ENCODE measurements at places on chromosomes 3 and 15. TPM values are rescaled to one million over a fixed set of nuclear protein-coding genes. Genes with fewer than 3 reads are reported as not detected.

DNA sequence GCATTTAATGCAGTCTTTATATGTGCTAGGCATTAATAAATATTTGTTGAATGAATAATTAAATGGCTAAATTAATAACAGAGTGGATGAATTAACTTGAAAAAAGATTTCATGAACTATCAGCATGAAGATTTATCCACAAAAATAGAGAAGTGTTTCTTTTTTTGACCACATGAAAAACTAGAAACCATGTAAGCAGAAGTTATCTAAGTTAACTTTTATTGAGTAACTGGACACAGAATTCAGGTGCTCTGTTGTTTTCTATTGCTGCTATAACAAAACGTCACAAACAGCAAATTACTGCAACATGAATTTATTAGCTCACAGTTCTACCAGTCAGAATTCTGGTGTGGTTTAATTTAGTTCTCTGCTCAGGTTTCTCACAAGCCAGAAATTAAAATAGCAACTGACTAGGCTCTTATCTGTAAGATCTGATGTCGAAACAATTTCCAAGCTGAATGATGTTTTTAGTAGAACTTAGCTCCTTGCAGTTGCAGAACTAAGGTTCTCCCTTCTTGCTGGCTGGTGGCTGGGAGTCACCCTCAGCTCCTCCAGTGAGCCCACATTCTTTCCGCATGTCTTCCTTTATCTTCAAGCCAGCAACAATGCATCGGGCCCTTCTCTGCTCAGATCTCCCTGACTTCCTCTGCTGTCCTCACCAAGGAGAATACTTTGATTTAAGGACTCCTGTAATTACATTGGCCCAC, 810.2 kb upstream of the ALCAM start:
- no peak for DNase-seq
- no peaks in the 10 kb centered on the region for H3K27me3 ChIP-seq
- no peaks in the 10 kb centered on the region for H3K36me3 ChIP-seq
- H3K4me3 ChIP-seq = no peak overlapping the region

DNA sequence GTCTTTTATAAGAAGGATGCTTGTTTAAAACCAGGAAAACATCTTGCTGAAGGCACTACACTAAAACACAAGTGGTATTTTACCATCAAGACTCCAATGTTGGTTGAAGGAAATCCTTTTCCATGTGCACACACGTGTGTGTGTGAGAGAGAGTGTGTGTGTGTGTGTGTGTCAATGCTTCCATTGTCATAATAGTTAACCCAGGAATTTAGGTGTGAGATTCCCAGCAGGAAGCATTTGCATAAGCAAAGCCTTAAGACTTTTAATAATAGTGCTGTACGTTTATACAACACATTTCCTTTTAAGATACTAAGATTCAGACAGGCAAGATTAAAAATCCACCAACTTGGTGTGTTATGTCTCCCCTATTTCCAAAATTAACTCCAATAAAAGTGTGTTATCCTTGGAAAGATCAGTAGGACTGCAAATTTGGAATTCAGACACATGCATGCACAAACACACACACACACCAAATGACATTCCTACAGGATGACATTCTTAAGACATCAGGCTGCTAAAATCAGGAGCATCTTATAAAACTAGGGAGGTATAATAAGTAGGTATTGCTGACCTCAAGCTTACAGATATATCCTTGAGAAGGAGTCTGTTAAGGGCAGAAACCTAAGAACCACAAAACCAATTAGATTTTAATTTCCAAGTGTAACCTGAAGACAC, 18.3 kb downstream of the LMCD1 start:
- peaks cover 2% of the 10 kb centered on the region for H3K4me1 ChIP-seq
- no peaks in the 10 kb centered on the region for H3K36me3 ChIP-seq
- H3K4me3 ChIP-seq = no peak overlapping the region
- H3K27ac ChIP-seq = no peak overlapping the region

The CASR gene
- total RNA-seq = not detected

The WDR53 gene
- total RNA-seq = 16.5 TPM

The CD80 gene
- total RNA-seq = 6.8 TPM

DNA sequence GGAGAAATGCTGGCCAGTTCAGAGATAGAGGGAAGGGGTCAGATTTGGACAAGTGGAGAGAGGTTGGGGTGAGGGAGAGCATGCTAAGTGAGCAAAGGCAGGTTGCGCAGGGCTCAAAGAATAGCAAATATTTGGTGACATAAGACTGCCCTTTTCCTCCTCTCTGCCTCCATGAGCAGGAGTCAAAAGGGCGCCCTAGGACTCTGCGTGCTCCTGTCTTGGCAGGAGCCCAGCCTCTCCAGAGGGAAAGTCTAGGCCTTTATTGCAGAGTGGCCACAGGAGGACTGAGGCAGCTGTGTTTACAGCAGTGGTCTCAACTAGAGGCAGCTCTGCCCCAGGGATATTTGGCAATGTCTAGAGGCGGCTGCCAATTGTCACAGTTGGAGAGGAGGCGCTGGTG, 165.6 kb downstream of the FAM43A start:
- peaks cover 3% of the 10 kb centered on the region for H3K27me3 ChIP-seq
- no peaks in the 10 kb centered on the region for H3K36me3 ChIP-seq
- no peak overlapping the region for H3K27ac ChIP-seq
- no peaks in the 10 kb centered on the region for H3K4me1 ChIP-seq

The BTLA gene
- 35.7 TPM for total RNA-seq

DNA sequence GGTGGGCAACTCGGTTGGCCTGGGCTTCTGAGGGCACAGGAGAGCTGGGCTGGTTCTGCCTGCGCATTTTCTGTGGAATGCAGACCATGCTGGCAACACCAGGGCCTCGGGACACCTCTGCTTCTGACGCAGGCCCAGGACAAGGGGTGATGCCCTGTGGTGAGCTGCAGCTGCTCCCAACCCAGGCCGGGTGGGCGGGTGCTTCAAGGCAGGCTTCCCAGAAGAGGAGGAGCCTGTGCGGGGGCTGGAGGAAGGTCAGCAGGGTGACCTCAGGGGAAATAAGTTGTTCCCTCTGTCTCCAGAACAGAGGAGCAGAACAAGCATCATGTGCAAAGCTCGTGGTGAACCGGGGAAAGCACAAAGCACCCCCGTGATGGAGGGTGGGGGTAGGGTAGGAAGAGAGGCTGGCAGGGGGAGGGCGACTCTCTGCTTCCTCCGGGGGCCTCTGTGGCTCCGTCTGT, 11.0 kb upstream of the PLXNA1 start:
- no peak overlapping the region for H3K4me3 ChIP-seq
- H3K27me3 ChIP-seq = peaks cover 8% of the 10 kb centered on the region
- H3K36me3 ChIP-seq = no peaks in the 10 kb centered on the region

DNA sequence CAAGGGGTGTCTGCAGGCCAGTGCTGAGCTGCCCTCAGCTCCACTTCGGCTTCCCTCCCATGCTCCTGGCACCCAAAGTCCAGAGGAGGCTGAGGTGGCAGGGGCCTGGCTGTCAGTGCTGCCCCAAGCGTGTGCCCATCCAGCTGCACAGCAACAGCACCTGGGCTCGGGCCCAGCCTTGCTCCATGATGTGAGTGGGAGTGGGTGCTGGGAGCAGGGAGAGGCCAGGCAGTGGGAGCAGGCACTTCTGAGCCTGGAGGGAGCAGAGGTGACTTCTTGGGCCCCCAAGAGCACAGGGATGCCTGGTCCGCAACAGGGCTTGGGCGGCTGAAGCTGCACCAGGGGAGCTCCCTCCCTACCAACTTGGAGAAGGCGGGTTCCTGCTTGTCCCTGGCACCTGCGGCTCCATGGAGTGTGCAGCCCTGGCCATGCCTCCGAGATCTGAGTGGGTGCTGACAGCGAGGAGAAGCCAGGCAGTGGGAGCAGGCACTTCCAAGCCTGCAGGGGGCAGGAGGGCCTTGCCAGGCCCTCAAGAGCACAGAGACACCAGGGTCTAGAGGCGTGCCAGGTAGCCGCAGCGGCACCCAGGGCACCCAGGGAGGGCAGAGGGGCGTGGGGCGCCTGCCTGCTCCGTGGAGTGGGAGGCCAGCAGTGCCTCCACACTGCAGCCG, 366.7 kb upstream of the SGO1 start:
- H3K36me3 ChIP-seq = no peaks in the 10 kb centered on the region
- no peak for DNase-seq
- H3K27me3 ChIP-seq = no peaks in the 10 kb centered on the region
- no peaks in the 10 kb centered on the region for H3K4me1 ChIP-seq
- H3K27ac ChIP-seq = no peak overlapping the region
- no peak overlapping the region for H3K4me3 ChIP-seq

The GPR176 gene
- total RNA-seq = 0.53 TPM

DNA sequence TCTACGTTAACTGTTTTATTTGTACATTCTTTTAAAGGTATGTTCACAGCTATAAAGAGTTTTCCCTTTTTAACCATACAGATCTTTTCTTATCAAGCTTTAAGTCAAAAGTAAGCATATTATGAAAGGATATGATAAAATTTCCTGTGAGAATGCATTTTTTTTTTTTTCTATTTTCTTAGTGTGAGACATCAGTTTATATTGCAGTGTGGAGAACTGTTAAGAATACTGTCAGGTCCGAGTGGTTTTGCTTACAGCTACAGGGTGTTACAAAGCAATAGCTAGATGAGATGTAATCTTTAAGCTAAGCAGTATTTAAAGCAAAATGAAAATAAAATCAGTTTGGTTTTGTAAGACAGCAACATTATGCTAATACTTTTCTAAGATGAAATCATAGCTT, 133.2 kb downstream of the SLC25A26 start:
- no peak overlapping the region for H3K4me3 ChIP-seq
- H3K4me1 ChIP-seq = peaks cover 32% of the 10 kb centered on the region
- no peak overlapping the region for H3K27ac ChIP-seq

The ROPN1 gene
- total RNA-seq = not detected

The SUSD5 gene
- total RNA-seq = not detected

- peaks cover 21% of the 10 kb centered on the region for H3K4me1 ChIP-seq
- H3K27ac ChIP-seq = no peak overlapping the region
- no peaks in the 10 kb centered on the region for H3K27me3 ChIP-seq
- no peak for DNase-seq
- no peak overlapping the region for H3K4me3 ChIP-seq
Measured at GRCh38 chr3:195133462-195133861, 137.5 kb downstream of the XXYLT1 start.

- H3K4me1 ChIP-seq = no peaks in the 10 kb centered on the region
- H3K27ac ChIP-seq = no peak overlapping the region
- no peak overlapping the region for H3K4me3 ChIP-seq
- peaks cover 33% of the 10 kb centered on the region for H3K27me3 ChIP-seq
- H3K36me3 ChIP-seq = no peaks in the 10 kb centered on the region
Measured at GRCh38 chr3:193946945-193947344, 189.0 kb upstream of the HES1 start.

DNA sequence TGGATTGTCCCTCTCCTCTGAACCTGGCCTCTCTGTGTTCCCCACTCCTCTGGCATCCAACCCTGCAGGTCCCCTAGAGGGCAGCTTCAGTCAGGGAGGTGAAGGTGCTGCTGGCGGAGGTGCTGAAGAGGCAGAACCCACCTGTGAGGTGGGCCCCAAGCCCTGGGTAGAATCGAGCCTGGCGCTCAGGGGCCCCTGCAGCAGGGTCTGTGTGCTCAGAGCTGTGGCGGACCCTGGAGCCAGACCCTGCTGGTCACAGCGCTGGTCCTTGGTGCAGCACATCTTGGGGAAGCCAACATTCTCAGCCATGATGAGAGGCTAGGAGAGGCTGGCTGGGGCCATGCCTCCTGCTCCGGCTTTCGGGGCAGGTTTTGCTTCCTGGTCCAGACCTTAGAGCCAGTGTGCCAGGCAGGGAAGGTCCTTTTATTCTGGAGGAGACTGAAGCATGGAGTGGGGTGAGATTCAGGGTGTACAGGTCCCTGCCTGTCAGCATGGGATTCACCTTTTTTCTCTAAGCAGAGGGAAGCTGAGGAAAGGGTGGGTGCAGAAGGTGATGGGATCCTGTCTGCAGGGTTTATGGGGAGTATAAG, 54.7 kb upstream of the TAMM41 start:
- no peak overlapping the region for H3K4me3 ChIP-seq
- H3K36me3 ChIP-seq = no peaks in the 10 kb centered on the region
- DNase-seq = no peak
- H3K27ac ChIP-seq = no peak overlapping the region
- peaks cover 4% of the 10 kb centered on the region for H3K27me3 ChIP-seq

The CALML4 gene
- total RNA-seq = 11.9 TPM

GRCh38 chr3:55194376-55194775, 266.5 kb upstream of the LRTM1 start:
- H3K4me1 ChIP-seq = no peaks in the 10 kb centered on the region
- H3K27ac ChIP-seq = no peak overlapping the region
- no peak overlapping the region for H3K4me3 ChIP-seq
- H3K36me3 ChIP-seq = no peaks in the 10 kb centered on the region
- no peak for DNase-seq
- H3K27me3 ChIP-seq = no peaks in the 10 kb centered on the region

The EPHB3 gene
- not detected for total RNA-seq

DNA sequence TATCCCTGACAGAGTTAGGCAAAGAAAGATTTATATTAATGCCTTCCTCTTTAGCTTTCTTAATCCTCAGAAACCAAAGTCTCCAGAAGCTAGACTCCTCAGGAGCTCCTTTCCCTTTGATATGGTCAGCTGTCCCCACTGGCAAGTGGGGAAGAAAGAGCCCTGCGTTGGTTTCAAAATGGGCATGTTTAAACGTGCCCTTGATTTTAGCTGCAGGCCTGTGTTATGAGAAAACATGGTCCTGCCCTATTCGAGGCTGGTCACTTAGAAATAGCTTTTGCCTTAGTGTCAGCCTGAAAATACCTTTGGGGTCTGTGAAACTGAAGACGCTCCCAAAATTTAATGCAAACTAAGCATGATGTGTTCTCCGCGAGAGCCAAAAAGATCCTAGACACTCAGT, 135.5 kb upstream of the RARB start:
- no peak overlapping the region for H3K27ac ChIP-seq
- no peak overlapping the region for H3K4me3 ChIP-seq
- DNase-seq = no peak
- H3K27me3 ChIP-seq = no peaks in the 10 kb centered on the region

DNA sequence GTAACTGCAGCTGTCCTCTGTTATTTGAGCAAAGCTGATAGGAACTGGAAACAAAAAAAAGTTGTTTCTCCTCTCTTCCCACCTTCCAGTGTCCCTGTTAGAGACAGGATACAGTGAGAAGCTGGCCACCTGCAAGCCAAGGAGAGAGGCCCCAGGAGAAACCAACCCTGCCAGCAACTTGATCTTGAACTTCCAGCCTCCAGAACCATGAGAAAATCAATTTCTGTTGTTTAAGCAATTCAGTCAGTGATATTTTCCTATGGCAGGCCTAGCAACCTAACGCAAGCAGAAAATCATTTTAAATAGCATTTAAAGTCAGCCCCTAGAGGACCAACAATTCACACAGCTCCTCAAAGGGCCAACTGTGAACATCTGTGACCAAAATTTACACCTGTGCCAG, 291.3 kb downstream of the OXSM start:
- no peaks in the 10 kb centered on the region for H3K36me3 ChIP-seq
- H3K27me3 ChIP-seq = no peaks in the 10 kb centered on the region
- H3K4me1 ChIP-seq = no peaks in the 10 kb centered on the region
- H3K4me3 ChIP-seq = no peak overlapping the region

The GP9 gene
- total RNA-seq = not detected

GRCh38 chr3:30449290-30449632, 157.1 kb upstream of the TGFBR2 start:
- H3K36me3 ChIP-seq = no peaks in the 10 kb centered on the region
- no peak for DNase-seq
- no peaks in the 10 kb centered on the region for H3K4me1 ChIP-seq
- peaks cover 5% of the 10 kb centered on the region for H3K27me3 ChIP-seq
- H3K4me3 ChIP-seq = no peak overlapping the region
